Stimulated activated naive CD8-positive, alpha-beta T cell treated with anti-CD3 and anti-CD28 coated beads, Interleukin-15, Interleukin-2, amounts not matched to agents 100 U/mL and 50 U/mL, for 24 hours (primary cell): ENCODE measurements at places on chromosomes 3 and 15.
A peak's percentile ranks its signal among the peaks of the same experiment; 100 is the strongest.

DNA sequence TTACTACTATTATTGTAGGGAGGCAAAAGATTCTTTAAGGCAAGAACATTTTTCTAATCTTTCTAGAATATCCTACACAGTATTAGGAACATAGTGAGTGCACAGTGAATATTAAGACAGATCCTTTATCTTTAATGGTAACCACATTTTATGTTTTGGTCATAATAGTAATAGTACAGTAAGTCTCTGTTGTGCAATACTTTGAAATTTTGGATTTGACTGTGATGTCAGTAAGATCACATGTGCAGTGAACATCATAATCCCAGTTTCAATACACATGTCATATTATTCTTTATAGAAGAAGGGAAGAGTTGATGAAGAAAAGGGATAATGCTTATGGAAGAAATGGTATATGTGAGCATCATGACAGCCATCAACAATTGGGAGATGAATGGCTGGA, 10.7 kb downstream of the STT3B start:
- no peak for DNase-seq

DNA sequence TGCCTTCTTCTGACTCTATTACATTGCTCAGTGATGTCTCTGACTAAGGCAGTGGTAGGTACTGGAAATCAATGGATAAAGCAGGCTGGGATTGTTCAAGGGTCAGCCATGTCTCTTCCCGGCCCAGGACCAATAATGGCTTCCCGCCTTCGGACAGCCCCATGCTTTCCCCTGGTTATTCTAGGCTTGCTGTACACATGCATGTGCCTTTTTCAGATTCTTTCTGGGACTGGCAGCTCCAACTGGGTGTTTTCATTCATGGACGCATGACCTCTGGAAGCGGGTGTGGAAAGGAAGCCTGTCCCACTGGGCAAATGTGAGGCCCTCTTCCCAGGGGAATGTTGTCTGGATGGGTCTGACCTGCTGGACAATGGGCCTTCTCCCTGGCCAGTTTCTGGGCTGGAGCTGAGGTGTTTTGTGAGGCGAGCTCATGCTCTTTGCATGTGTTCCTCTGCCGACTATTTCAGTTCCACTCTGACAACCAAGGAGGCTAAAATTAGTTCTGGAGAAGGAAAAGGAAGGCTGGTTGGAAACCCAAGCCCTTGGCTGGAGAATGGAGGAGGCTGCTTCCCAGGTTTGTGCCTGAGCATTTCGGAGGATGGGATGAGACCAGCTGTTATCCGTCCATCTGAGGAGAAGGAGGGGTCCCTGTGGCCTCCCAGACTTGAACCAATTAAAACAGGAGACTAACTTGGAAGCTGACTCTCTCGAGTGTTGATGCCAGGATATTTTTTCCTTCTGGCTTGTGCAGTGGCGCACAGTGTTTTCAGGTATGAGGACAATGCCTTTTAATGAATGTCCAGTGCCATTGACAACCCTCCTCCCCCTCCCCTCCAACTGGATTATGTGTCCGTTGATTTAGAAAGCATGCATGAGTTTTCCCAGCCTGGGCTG, 6.9 kb downstream of the ACVR2B start:
- DNase-seq: no peak

DNA sequence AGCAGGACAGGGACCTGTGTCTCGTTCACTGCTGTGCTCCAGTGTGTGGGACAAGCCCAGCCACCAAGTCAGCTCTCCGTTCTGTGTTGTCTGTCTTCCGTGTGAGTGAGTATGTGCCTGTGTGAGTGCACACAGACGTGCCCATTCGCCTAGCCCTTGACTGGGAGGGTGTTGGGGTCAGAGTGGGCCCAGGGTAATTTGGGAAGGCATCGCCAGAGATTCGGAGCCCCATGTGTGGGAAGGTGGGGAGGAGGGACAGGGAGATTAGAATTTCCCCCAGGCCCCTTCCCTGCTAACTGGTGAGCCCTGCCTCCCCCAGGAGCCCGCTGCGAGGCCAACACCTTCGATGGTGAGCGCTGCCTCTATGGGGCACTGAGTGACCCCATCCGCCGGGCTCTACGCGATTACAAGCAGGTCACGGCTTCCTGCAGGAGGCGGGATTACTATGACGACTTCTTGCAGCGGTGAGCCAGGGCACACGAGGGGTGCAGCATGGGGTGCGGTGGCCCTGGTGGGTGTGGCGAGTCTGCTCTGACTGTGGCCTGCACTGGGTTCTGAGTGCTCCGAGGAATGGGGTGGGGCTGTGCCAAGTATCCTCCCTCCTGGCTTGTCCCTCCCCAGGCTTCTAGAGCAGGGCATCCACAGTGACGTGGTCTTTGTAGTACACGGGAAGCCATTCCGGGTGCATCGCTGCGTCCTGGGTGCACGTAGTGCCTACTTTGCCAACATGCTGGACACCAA, 3.1 kb downstream of the ABTB1 start:
- peak; percentile 1 for DNase-seq

GRCh38 chr3:42661593-42662022, 8.1 kb downstream of the ZBTB47 start:
- no peak for DNase-seq

GRCh38 chr15:90064911-90065681, 37.2 kb downstream of the IDH2 start:
- DNase-seq: no peak

DNA sequence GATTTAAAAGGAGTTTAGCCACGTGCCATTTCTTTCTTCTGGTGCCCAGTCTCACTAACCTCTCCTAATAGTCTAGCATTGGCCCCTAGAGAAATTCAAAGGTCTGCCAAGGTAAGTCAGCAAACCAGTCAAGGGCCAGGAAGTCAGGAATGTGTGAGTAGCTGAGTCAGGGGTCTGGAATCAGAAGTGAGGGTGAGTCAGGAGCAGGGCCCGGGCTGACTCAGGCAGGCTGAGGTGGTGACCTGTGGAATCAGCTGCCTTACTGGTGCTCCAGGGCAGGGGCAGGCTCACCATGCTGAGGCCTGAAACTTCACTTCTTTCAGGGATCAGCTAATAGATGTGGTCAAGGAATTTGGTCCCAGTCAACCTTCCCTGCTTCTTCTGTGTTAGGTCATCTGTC, 105.8 kb upstream of the MYZAP start:
- DNase-seq: no peak

- no peak for DNase-seq
These were observed 15.4 kb downstream of the SCN5A start for GRCh38 chr3:38634111-38634510.

- DNase-seq: no peak
These were observed 37.7 kb upstream of the SLC6A6 start for GRCh38 chr3:14364580-14365292.

- DNase-seq: no peak
These were observed 5.6 kb upstream of the TP63 start for GRCh38 chr3:189625572-189625971.

DNA sequence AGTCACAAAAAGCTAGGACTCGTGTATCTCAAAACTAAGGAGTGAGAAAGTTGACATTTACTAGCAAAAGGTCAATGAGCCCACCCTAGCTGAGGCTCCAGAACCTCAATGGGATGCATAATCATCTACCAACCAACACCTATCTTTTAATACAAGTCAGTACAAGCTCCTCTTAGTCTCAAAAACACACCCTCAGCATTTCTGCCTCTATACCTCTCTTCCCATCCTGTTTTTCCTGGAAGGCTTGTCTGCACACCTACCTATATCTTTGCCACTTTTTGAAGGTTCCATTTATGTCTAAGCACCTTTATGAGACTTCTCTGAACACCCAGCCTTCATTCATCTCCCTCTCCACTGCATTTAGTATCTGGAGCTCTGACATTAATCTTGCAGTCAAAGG, 10.0 kb downstream of the WWTR1 start:
- DNase-seq: no peak

- no peak for DNase-seq
These were observed 7.9 kb downstream of the SLC25A26 start for GRCh38 chr3:66228707-66229106.

GRCh38 chr3:174529298-174529697, 329.8 kb upstream of the NAALADL2 start:
- no peak for DNase-seq
